ENCODE measurements at places on chromosomes 4 and X. TPM values are rescaled to one million over a fixed set of nuclear protein-coding genes. Genes with fewer than 3 reads are reported as not detected.

The CLDN2 gene
- not detected for total RNA-seq

The PPP1R2C gene
- not detected for total RNA-seq

The ARR3 gene
- total RNA-seq = not detected

The DDIT4L gene
- total RNA-seq = 3.5 TPM

The GAGE12F gene
- not detected for total RNA-seq

The PUDP gene
- 15.1 TPM for total RNA-seq

The FBXW7 gene
- 79.5 TPM for total RNA-seq
